ENCODE measurements at places on chromosomes 7 and 10. TPM values are rescaled to one million over a fixed set of nuclear protein-coding genes. Genes with fewer than 3 reads are reported as not detected.

DNA sequence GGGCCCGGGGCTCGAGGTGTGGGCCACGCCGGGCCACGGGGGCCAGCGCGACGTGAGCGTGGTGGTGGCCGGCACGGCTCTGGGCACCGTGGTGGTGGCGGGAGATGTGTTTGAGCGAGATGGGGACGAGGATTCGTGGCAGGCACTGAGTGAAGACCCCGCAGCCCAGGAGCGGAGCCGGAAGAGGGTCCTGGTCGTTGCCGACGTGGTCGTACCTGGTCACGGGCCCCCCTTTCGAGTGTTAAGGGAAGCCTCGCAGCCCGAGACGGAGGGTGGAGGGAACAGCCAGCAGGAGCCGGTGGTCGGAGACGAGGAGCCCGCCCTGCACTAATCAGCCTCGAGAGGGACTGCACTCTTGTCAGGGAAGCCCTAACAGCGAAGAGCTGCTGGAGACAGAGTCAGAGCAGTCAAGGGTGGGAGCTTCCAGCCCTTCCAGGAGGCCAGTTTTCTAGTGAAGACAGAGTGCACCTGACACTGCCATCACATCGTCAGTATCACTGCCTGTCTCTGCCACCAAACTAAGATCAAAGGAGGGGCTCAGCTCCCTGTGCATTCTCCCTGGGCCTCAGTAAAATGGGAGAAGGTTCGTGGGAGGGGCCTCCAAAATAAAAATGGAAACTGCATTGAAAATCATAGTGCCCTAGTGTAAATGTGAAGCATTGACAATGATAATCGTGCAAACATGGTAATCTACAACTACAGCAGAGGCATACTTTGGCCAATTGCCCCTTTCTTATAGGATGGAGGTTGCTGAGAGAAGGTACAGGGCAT is 1.3 kb downstream of the MBLAC1 start:
- DNase-seq = no peak

DNA sequence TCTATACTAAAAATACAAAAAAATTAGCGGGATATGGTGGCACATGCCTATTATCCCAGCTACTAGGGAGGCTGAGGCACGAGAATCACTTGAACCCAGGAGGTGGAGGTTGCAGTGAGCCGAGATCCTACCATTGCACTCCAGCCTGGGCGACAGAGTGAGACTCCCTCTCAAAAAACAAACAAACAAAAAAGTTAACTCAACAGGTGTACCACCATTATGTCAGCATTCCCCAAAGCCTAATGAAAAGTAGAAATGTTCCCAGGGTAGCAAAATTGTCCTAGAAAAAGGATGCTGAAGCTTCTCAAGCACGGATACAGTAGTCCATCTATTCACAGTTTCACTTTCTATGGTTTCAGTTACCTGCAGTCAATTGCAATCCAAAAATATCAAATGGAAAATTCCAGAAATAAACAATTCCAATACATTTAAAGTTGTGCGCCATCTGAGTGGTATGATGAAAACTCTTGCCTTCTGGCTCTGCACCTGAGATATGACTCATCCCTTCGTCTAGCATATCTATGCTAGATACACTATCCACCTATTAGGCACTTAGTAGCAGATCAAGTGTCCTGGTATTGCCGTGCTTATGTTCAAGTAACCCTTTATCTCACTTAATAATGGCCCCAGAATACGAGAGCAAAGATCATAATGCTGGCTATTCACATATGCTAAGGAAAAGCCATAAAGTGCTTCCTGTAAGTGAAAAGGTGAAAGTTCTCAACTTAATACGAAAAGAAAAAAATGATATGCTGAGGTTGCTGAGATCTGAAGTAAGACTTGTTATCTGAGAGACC is 37.2 kb upstream of the SLC35G1 start:
- no peak for DNase-seq

USP6NL gene
- polyA plus RNA-seq = 5.0 TPM

DNA sequence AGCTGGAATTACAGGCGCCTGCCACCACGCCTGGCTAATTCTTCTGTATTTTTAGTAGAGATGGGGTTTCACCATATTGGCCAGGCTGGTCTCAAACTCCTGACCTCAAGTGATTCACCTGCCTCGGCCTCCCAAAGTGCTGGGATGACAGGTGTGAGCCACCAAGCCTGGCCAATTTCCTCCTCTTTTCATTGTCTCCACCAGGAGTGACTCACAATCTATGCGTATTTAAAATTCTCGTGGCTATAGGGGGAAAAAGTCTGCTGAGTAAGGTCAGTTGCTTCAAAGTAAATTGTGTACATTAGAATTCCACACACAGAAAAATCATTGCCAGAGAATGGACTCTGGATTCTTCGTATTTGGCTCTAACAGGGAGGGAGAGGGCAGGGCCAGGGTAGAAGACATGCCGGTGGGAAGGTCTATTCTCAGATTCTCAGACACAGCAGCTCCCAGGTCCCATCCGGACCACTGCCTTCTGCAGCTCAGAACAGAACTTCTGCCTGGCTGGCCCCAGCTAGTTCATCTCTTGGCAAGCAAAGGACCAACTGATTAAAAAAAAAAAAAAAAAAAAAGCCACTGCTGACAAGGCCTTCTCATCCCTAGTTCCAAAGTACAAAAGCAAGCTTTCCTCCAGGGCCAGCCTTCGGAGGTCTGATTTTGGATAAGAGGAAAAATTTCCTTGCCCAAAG is 22.2 kb downstream of the PSPH start:
- peak; percentile 39 for DNase-seq

DNA sequence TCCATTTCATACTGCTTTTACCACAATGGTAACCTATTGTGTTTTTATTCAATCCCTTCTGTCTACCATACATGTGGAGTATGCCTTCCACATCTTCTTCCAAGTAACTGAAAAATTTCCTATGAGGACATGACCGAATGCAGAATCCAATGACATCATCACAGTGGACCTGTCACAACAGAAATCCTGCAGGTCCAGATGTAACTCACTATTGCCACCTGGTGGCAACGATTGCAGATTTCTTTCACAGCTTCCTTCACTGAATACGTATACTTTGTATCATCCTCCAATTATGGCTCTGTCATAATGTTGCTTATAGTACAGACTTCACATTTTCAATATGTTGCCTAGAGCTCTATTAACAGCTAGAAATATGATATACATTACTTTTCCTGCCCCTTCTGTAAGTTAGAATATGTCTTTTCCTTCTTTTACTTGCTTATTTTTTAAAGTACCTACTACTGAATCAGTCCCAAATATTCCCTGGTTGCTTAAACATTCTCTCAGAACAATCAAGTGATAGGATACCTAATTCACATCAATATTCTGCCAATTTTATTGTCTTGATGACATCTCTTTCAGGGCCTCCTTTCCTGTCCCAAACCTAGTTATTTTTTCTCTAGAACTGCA is 45.4 kb downstream of the SLC13A1 start:
- DNase-seq = peak; percentile 51

ADARB2 gene
- not detected for polyA plus RNA-seq

GRCh38 chr7:77391230-77391629 is 24.9 kb downstream of the GSAP start:
- DNase-seq = no peak

DNA sequence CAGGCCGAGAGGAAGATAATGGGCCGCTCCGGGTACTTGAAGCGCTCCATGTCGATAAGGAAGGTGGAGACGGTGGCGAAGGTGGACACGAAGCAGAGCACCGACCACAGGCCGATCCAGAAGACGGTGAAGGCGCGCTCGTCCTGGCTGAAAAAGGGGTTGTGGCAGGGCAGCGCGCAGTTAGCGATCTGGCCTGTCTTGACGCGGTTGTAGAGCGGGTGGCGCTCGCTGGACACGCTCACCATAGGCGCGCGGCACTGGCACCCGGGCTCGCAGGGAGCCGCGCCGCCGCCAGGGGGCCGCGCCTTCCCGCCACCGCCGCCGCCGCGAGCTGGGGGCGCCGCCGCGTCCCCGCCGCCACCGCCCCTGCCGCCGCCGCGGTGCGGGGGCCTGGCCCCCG is 1.6 kb downstream of the FZD8 start:
- no peak for DNase-seq

FLNC gene
- 0.38 TPM for polyA plus RNA-seq

MRPS16 gene
- 161 TPM for polyA plus RNA-seq

DNA sequence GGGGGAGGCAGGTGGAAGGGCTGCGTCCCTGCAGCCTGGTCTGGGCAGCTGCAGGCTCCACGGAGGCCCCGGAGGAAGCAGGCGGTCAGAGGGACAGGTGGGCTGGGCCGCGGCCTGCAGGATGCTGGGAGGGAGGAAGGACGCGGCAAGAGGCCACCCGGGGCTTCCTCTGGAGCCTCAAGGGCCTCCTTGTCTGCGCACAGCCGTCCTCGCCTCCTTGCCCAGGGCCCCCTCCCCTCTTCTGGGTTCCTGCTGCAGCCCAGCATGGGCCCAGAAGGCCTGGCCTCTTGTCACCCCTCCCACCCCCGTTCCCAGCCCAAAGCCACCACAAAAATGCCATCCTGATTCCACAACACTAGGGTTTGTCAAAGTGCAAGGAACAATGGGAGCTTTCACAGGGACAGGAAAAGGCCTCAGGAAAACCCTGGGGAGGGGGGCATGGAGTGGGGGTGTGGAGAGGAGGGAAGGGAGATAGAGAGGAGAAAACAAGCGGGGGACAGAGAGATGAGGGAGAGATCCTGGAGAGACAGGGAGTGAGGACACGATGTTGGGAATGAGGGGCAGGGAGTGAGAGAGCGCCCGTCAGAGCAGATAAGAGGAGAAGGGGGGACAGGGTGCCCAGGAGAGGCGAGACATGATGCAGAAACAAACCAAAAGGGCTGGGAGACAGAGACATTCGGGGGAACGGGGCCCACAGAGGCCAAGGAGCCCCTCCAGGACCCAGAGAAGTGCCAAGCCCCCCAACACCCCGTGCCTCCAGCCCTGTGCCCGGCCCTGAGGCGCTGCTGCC is 41.8 kb downstream of the ZCCHC24 start:
- no peak for DNase-seq

LEP gene
- polyA plus RNA-seq = not detected

OPN1SW gene
- polyA plus RNA-seq = not detected

GRCh38 chr10:96488161-96488935 is 25.4 kb downstream of the TLL2 start:
- DNase-seq = no peak

DNA sequence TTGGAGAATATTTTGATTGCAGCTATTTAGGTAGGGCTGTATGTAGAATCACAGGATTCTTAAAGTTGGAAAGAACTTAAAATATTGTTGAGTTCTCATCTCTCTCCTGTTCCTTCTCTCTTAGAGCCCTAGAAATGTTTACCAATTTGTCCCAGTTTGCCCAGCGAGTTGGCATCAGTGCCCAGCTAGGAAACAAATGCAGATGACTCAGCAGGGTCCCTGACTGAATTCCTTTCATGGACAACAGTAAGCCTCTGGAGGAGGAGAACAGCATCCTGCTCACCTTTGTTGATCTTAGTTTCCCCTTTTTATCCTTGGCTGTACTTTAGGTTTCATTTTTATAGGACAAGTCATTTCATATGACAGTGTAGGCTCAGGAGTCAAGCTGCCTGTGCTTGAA is 89.3 kb downstream of the SEC23IP start:
- no peak for DNase-seq

DNA sequence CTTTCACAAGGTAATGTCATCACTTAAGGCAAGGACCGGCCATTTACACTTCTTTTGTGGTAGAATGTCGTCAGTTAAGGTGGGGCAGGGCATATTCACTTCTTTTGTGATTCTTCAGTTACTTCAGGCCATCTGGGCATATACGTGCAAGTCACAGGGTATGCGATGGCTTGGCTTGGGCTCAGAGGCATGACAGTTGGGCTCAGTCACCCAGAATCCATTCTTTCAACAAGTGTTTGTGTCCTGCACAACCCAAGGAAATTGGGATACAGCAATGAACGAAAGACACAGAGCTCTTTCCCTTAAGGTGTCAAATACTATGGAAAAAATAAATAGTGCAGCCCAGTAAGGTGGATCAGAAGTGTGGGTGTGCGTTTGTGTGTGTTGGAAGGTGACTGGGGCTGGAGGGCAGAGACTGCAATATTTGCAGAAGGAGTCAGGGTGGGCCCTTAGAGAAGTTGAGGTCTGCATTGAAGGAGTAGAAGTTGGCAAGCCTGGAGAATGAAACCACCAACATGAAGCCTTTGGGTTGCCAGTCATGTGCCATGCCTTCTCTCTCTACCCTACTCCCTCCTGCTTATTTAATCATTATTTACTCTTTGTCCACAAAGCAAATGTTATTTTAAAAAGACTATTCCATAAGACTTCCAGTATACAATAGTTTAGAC is 222.8 kb upstream of the PRKCQ start:
- DNase-seq = no peak

DNA sequence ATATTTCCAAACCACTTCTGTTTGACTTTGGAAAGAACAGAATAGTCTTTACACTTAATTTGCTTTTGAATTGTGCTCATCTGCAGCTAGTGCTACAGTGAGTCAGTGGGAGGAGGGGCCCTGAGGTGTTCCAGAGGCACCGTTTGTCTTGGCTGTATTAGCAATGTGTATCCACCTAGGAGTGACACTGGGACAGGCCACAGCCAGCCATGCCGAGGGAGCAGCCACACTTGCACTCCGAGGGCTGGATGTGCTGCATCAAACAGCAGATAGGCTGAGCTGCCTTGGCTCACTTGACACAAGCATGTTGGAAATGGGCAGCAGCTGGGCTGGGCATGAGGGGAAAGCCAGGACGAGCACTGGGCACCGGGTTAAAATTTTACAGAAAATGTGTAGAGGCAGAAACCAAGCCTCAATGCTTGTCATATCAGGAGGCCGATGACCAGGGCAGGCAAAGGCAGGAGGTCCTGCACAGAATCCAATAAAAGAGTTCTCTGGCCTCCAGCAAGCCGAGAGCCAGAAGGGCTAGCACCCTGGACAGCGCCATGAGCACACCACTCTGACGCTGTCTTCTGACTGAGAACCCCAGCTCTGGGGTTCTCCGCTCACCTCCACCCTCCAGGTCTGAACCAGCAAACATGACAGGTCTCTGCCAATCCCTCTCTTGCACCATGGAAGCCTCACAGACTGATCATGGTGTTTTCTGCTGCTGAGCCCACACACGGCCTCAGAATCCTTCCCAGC is 163.3 kb downstream of the GRID1 start:
- no peak for DNase-seq

EBLN1 gene
- polyA plus RNA-seq = not detected

- no peak for DNase-seq
Observed at GRCh38 chr7:43666938-43667337, 62.4 kb downstream of the COA1 start.

- no peak for DNase-seq
Observed at GRCh38 chr7:5139998-5140397, 50.0 kb upstream of the WIPI2 start.

TMEM178B gene
- not detected for polyA plus RNA-seq

GRCh38 chr7:127888825-127889224 is 142.4 kb downstream of the LRRC4 start:
- DNase-seq = no peak

- DNase-seq = no peak
Observed at GRCh38 chr10:23238015-23238414, 45.9 kb downstream of the PTF1A start.

GRCh38 chr7:66869660-66870450 is 51.2 kb upstream of the TMEM248 start:
- no peak for DNase-seq

GRCh38 chr10:70169649-70170364 is 507 bp downstream of the SAR1A start:
- DNase-seq = peak; percentile 26

Measured in foreskin keratinocyte (primary cell).